ENCODE measurements at places on chromosomes 7 and 10.

DNA sequence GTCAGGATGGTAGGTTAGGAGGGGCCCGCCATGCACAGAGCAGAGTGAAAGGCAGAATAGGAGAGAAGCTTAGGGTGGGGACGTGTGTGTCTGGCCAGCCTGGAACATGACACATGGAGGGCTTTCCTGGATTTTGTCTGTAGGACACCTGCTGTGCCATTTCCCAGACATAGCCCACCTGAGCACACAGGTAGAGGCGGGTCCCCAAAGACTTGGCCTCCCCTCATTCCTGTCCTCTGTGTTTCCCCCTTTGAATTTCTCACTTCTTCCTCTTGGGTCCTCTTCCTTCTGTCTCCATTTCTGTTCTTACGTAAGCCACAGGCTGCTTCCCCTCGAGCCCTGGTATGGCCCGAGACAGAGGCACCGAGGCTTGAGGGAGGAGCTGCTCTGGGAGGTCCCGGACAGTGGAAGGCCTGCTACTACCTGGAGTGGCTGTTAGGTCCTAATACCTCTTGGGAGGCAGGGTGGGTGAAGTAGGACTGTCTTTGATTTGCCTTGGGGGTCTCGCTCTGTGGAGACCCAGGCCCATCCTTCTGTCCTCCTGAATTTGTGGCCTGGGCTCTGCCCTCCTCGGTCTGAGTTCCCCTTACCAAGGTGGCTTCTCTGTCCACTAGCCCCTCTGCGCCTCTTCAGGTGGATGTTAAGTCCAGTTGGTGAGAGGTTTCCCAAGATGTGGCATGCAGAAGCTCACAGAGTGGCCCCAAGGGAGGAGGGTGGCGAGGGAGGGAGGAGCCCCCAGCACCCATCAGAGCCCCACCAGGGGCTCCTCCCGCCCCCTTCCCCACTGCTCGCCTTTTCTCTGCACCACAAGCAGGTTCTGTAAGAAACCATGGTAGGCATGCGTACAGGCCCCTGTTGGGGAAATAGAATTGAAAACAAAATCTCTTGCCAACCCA lies 5.5 kb downstream of the ZNF775 start:
- no peak for DNase-seq

DNA sequence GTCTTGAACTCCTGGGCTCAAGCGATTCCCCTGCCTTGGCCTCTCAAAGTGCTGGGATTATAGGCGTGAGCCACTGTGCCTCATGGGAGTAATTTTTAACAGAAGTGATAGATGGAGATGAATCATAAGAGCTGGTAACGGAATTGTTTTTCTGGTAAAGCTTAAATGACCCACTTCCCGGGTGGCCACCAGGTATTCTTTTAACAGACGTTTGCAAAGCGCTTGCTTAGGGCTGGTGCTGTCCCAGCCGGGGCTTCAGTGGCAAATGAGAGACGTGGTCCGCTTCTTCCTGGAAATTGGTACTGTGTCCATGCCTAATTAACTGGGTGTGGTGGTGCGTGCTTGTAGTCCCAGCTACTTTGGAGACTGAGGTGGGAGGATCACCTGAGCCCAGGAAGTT lies 23.5 kb downstream of the CAMK1D start:
- DNase-seq: no peak

DNA sequence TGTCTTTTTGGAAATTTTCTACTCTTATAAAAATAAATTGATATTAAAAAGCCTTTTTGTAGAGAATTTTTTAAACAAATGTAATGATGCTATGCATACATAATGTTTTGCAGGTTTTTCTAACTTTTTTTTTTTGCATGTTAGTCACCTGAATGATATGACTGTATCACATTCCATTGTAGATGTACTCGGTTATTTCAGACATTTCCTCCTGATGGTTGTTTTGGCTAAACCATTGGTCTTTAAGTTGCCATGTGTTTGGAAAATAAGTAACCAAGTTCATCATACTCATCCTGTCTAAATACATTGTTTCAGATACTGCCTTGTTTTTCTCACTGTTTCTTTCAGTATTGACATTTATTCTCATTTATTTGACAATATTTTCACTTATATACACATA lies 25.8 kb downstream of the NHLRC2 start:
- no peak for DNase-seq

GRCh38 chr10:1036341-1036791 lies 10.7 kb upstream of the IDI2 start:
- peak; percentile 19 for DNase-seq

DNA sequence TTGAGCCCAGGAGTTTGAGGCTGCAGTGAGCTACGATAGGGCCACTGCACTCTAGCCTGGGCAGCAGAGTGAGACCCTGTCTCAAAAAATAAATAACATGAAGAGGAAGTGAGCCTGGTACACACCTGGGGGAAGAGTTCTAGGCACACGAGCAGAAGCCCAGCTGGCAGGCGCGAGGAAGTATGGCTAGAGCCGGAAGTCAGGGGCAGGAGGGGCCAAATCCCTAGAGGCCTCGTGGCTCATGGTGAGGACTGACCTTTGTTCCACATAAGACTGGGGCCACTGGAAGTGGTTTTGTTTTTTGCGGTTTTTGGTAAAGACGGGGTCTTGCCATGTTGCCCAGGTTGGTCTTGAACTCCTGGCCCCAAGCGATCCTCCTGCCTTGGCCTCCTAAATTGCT lies 117.6 kb downstream of the HIP1 start:
- no peak for DNase-seq

DNA sequence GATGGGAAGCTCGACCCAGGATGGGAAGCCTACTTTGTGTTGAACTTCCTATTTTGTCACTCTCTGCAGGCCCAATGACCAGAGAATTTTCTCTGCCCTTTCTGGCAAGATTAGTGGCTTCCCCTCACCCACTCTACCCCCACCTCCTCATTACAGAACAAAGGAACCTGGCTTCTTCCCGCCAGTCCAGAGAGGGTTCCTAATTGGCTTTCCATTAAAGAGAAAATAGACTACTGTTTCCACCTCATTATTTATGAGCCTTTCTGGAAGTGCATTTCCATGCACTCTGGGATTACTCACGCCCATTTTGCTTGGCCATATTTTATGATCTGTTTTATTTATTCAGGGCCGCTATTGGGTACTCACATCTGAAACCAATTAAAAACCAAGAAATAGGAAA lies 94.9 kb upstream of the TCF7L2 start:
- DNase-seq: no peak
